ENCODE measurements at places on chromosomes 2 and 18.

- DNase-seq, result no peak
Measured at GRCh38 chr2:238872026-238872425, 24.1 kb downstream of the TWIST2 start.

DNA sequence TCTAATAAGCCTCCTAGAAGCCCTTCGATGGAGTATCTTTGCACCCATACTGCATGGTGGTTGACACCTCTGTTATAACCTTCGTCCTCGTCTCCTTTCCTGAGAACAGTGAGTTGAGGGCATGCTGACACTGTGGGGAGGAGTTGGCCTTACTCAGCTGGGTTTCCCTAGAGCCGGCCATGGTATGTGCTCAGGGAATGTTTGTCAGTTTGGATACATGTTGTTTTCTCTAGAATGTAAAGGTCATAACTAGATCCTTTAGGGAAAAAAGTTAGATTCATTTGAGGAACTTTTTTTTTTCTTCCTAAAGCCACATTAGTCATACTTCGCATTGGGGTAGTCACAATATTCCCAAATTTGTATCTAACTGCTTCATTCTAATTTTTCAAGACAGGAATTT is 106.0 kb upstream of the FOSL2 start:
- DNase-seq, result no peak

GRCh38 chr2:120406566-120406965 is 60.6 kb downstream of the INHBB start:
- no peak for DNase-seq

DNA sequence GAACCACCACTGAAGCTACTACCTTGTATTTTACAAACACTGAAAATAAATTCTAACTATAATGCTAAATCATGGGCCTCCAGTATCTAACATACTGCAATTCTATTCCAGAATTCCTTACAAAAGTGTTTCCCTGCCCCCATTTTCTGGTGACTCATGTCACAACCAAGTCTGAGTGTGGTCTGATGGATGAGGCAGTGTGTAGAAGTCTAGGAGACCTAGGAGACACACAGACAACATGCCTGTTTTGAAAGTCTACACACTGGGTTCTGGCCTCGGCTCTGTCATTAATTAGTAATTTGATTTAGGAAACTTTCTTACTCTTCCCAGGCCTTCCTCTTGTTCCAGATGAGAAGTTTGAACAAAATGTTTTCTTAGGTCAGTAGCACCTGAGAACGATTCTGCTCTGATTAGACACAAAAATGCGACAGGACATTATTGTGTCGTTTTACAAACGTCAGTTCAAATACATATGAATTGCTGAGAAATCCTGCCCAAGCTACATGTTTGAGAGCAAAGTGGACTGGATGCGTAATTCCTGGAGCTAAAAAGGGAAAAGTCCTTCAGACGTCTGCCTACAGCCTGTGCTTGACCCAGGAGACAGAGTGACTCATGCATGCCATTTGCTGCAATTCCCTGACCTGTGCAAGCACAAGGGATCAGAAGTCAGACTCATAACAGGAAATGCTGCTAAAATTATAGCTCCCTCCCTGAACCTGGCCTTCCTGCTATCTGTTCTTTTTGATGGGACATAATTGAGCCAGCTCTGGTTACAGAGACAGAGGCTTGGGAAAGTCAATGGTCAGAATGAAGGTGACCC is 494.4 kb downstream of the SOX11 start:
- no peak for DNase-seq

- DNase-seq, result no peak
Measured at GRCh38 chr2:115162494-115163293, 720.3 kb downstream of the DPP10 start.

DNA sequence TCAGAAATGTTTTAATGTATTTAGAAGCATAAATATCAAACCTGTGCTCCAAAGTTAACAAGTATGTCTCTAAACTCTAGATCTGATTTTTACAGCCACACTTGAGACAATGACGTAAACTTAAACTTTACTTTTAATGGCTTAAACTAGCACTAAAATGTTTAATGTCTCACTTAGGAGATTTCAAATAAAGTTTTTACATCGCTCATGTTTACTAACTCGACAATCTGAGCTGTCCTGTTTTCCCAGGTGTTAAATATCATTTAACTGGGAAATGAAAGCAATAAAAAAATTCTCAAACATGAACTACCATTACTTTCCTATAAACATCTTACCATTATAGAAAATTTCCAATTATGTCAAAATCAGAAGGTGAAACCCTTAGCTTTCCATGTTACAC is 70.2 kb upstream of the FAM124B start:
- no peak for DNase-seq

Data from activated CD4-positive, alpha-beta memory T cell treated with anti-CD3 and anti-CD28 coated beads, Interleukin-2, amount 10 ng/mL, durations not matched to agents 7 days and 5 days (primary cell).